Vagina (tissue), 2 donors: ENCODE measurements at places on chromosomes 12 and 14. TPM values are rescaled to one million over a fixed set of nuclear protein-coding genes. Genes with fewer than 3 reads are reported as not detected.

TMEM229B gene
- 9.8 TPM for total RNA-seq

WBP11 gene
- 12.8 TPM for total RNA-seq

NRIP2 gene
- total RNA-seq: 1.2 TPM

A2M gene
- 274 TPM for total RNA-seq

ABCC9 gene
- total RNA-seq: 24.6 TPM

GALNT4 gene
- total RNA-seq: 0.49 TPM

MYF6 gene
- not detected for total RNA-seq

FOXA1 gene
- 11.5 TPM for total RNA-seq

KLRG1 gene
- 3.7 TPM for total RNA-seq

DNA sequence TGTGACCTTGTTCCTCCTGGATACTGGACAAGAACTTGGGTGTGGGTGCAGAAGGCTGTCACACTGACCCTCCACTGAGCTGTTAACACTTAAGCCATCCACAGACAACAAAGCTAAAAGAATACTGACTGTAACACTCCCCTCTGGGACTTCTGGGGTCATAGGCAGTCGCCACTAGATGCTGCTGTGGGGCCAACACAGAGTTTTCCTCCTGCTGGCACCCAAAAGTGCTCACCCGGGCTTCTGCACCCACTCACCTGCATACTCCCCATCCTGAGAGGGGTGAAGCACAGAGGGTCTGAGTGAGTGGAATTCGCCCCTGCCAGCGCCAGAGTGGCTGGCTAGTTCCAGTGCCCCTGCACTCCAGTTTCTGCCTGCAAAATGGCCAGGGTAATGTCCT, 422.4 kb upstream of the LMO3 start:
- DNase-seq: no peak

DNA sequence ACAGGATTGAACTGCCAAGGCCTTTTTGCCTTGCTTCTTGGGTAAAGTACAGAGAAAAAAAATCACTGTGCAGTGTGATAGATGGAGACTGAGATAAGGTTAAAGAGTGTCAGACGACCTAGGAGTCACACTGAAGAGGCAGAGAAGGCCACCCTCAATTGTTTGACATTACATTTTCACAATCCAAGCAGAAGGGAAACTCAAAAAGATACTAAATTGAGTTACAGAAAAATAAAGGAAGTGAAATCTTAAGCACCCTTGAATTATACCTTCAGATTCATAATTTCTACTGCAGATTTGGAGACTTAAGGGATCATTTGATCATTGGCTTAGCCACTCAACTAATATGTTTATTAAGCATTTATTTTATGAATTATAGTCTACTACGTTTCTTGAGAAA, 97.1 kb downstream of the MYF5 start:
- DNase-seq: no peak

DNA sequence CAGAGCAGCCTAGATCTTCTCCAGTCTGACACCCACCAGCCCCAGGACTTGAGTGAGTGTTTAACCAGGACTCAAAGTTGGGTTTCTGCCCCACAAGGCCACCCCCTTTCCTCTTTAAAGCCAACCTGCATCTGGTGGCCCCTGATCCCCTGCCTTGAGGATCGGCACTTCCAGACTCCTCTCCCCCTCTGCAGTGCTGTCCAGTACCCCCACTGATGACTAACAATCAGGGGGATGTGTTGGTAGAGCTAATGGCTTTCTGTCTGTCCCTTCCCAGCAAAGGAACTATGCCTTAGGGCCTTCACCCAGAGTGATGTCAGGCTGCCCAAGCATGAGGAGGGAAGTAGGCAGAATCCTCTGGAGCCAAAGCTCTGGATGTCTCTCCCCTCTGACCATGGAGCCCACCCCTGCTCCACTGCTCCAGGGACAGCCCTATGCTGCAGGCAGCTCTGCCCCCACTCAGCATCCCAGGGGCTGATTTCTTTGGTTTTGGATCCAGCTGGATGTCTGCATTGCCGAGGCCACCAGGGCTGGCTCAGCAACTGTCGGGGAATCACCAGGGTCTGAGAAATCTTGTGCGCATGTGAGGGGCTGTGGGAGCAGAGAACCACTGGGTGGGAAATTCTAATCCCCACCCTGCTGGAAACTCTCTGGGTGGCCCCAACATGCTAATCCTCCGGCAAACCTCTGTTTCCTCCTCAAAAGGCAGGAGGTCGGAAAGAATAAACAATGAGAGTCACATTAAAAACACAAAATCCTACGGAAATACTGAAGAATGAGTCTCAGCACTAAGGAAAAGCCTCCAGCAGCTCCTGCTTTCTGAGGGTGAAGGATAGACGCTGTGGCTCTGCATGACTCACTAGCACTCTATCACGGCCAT, 42.9 kb downstream of the DAD1 start:
- no peak for DNase-seq

GRCh38 chr14:32607399-32607798, 278.3 kb downstream of the AKAP6 start:
- DNase-seq: no peak

- no peak for DNase-seq
Observed at GRCh38 chr14:101077481-101078074, 174.1 kb upstream of the RTL1 start.

GRCh38 chr12:48022676-48023385, 18.6 kb upstream of the COL2A1 start:
- no peak for DNase-seq

DNA sequence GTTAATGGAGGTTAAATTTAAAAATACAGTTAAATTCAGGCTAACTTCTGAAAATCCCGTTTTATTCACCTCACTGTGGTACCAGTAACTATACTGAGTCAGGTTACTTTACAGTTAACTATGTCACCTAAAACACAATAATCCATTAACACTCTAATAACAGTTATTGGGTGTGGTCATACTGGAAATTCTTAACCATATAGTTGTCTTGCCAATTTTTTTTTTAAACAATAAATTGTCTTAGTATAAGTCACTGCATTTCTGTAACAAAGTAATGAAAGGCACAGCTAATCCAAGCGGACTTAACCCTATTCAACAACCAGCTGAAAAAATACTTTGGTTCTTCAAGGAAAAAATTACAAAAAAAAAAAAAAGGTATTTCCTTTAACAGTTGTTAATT, 16.2 kb upstream of the PHLDA1 start:
- DNase-seq: no peak

DNA sequence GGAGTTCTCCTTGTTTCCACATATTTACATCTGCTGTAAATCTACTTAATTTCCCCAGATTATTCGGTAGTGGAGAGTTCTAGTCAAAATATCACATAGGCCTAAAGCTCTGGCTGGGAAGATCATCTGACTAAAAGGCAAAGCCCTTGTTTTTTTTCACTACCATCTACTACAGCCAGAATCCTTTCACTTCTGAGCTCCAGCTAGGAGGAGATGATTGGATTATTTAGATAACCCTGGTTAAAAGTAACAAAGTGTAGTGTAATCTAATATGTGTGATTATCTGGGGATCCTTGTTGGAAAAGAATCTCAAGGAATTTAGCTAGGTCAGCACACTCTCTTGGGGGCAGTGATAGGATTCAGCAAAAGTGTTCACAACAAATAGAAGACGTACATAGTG, 125.4 kb downstream of the DYRK2 start:
- DNase-seq: no peak

DNA sequence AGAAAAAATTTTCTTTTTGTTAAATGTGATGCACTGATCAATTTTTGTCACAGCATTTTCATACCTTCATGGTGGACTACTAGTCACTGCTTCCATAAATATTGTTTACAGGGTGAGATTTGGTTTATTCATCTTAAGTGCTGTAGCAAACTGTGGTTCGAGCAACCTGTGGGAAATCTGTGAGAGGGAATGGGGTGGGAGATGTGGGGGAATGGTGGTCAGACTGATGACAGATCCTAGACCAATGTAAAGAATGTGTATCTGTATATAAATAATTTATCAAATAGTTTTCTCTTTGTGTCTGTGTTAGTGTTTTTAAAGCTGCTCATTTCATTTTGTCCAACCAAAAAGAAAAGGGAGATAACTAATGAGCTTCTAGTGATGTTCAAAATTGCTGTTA, 26.7 kb downstream of the CSRP2 start:
- no peak for DNase-seq

DNA sequence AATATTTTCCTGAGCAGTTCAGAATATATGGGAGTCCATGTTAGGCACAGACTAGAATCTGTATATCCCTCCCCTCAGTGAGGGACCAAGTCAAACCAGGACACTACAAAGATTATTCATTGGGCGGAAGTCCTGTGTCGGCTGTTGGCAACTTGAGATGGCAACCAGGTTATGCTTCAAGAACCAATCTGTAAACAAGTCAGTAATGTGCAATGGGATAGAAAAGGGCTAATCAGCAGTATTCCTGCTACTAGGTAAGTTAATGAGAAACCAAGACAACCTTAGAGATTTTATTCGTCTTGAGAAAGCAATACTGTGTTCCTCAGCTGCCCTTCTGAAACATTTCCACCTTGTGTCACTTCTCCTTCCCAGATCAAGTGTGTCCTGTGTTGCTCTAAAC, 26.4 kb downstream of the ARG2 start:
- DNase-seq: no peak

- DNase-seq: no peak
Observed at GRCh38 chr12:31658471-31659086, 909 bp upstream of the ETFBKMT start.
